ENCODE measurements at places on chromosomes 5 and 9.

DNA sequence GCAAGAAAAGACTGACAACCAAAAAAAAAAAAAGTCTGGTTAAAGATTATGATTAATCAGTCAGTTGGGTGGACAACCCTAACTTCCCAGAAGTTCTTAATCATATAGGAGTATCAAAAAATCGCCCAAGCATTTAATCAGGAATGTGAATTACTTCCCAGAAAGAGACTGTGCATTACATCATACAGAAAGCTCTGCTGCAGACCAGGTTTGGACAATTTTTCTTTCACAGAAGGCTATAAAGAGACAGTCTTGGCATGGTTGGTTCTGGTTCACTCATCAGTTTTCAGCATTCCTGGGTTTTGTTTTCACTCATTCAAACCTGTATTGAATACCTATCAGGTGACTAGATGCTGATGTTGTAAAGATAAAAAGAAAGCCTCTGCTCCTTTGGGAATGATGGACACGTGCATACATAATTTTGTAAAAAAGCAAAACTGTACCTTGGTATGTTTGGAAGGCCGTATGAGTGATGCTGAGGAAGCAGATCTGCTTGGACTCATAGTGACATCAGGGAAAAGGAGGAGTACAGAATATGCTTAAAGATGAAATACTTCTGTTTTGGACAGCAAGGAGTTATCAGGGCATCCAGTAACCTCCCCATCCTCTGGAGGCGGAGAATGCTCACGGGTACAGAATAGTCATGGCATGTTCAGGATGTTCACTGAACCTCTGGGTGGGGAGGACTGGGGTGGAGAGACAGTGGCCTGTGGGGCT is 178.4 kb downstream of the GNA14 start:
- no peak for DNase-seq

DNA sequence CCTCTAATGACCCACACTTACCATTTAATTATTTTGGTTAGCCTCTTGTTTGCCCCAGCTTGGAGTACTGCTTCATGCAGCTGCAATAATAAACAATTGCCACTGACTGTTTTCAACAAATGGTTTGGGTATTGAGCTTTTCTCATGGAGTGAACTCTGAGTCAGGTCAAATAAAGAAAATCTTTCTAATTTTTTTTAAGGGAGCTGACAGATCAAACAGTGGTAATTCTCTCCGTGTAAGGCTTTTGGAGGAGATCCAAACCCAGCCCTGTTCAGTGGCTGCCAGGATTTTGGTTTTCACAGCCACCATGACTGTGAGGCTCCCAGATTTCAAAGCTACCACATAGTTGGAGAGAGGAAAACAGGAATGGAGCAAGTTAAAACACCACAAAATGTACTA is 110.7 kb upstream of the EFNA5 start:
- no peak for DNase-seq

DNA sequence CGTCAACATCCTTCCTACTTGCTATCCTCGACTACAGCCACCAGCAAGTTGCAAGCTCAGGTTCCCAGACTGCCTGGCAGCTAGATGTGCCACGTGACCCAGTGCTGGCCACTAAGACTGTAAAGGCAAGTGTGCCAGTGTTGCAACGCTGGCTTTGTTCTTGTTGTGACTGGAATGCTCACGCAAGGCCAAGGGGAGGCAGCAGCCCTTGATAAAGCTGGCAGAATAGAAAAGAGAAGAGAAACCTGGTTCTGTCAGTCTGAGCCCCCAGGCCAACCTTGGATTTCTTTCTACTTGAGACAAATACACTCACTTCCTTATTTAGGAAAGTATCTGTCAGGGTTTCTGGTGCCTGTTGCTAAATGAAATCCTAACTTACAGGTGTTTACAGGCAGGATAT is 113.0 kb downstream of the KLHL3 start:
- DNase-seq = no peak

GRCh38 chr5:29561564-29561963 is 1631.9 kb upstream of the CDH6 start:
- DNase-seq = no peak

- no peak for DNase-seq
Observed at GRCh38 chr5:95801532-95801931, 21.0 kb downstream of the GLRX start.

GRCh38 chr5:79932510-79933504 is 58.3 kb downstream of the MTX3 start:
- DNase-seq = no peak

DNA sequence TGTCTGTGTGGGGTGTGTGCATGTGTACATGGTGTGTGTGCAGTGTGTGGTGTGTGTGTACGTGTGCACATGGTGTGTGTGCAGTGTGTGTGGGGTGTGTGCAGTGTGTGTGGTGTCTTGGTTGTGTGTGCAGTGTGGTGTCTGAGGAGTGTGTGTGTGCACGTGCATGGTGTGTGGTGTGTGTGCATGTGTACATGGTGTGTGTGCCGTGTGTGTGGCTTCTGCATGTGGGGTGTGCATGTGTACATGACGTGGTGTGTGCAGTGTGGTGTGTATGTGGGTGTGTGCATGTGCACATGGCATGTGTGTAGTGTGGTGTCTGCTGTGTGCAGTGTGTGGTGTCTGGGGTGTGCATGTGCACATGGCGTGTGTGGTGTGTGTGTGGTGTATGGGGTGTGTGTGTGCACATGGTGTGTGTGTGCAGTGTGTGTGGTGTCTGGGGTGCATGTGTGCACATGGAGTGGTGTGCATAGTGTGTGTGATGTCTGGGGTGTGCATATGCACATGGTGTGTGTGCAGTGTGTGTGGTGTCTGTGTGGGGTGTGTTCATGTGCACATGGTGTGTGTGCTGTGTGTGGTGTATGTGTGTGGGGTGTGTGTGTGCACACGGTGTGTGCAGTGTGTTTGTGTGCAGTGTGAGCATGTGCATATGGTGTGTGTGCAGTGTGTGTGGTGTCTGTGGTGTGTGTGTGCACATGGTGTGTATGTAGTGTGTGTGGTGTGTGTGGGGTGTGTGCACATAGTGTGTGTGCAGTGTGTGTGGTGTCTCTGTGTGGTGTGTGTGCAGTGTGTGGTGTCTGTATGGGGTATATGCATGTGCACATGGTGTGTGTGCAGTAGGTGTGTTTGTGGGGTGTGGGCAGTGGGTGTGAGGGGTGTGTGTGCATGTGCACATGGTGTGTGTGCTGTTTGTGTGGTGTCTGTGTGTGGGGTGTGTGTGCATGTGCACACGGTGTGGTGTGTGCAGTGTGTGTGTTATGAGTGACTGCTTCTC is 40.6 kb upstream of the ZNG1F start:
- DNase-seq = no peak

- DNase-seq = no peak
Observed at GRCh38 chr5:100787648-100788047, 115.4 kb downstream of the ST8SIA4 start.

DNA sequence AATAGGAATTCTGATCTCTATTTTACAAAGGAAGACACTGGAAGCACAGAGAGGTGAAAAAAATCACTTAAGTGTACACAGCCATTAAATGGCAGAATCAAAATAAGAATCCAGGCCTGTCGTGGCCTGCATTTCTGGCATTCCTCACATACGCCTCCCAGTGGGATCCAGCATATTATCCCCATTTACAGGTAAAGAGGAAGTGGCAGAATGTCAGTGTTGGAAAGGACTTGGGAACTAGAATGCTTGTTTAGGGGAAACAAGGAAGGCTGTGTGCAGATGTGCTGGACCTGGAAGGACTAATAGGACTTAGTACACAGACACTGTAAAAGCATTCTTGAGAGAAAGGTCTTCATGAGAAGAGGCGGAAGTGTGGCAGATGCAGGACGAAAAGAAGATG is 241.8 kb downstream of the TRIM32 start:
- peak; percentile 63 for DNase-seq

DNA sequence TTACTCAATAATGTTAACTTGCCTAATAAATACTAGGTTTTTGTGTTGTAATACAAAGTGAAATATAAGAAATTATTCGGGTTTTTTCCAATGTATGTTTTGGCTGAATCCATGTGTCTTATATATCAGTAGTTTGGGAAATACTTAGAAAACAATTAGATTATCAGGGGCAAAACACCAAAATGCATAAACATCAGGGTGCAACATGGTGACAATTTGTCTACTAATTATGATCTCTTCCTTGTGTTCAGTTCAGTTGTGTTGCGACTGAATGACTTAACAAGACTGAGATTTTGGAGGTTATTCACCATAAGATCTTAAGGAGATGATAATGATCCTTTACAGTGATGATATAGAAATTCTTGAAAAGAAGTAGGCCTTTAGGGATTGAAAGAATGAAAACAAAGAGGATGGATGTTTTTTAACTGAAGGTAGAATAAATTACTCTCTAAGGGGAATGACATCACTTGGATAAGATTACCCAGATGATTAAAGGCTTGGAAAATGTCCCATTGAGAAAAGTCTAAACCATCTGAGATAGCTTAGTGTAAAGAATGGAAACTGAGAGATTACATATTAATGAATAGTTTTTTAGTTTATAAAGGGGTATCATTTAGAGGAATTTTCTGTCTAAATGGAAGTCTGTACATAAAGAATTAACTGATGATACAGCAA is 415.8 kb downstream of the SPATA31D1 start:
- no peak for DNase-seq

DNA sequence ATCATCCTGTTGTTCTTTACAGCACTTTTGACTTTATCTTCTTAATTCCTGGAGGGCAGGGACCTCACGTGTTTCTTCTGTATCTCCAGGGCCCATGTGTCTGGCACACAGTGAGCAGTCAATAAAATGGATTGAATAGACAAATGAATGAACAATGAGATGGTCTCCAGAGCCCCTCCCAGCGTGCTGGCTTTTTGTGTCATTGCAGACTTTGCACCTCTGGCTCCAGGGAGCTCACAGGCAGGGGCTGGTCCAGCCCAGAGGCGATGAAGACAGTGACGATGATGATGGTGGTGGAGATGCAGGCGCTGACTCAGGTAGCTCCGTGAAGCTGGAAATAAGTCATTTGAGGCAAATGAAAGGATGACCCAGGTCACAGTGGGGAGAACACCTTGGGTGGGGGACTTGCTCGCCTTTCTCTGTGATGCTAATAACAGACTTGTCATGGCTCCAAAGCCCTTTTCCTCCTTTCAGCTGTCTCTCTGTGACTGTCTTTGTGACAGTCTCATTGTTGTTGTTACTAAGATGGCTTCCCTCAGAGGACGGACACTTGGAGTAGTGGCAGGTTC is 30.4 kb upstream of the FABP6 start:
- no peak for DNase-seq

DNA sequence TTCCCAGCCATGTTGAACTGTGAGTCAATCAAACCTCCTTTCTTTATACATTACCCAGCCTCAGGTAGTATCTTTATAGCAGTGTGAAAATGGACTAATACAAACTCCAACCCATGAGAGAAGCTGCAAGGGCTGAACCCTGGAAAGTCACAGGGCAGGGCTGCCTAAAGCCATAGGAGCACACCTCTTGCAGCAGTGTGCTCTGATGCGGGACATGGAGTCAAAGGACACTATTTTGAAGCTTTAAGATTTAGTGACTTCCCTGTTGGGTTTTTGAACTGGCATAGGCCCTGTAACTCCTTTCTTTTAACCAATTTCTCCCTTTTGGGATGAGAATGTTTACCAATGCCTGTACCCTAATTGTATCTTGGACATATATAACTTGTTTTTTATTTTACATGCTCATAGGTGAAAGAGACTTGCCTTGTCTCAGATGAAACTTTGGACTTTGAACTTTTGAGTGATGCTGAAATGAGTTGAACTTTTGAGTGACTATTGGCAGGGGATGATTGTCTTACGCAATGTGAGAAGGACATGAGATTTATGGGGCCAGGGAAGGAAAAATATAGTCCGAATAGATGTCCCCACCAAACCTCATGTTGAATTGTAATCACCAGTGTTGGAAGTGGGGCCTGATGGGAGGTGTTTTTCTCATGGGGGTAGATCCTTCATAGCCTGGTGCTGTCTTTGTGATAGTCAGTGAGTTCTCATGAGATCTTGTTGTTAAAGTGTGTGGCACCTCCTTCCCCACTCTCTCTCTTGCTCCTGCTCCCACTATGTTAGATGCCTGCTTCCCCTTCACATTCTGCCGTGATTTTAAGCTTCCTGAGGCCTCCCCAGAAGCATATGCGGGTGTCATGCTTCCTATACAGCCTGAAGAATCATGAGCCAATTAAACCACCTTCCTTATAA is 159.5 kb upstream of the SPEF2 start:
- DNase-seq = no peak

DNA sequence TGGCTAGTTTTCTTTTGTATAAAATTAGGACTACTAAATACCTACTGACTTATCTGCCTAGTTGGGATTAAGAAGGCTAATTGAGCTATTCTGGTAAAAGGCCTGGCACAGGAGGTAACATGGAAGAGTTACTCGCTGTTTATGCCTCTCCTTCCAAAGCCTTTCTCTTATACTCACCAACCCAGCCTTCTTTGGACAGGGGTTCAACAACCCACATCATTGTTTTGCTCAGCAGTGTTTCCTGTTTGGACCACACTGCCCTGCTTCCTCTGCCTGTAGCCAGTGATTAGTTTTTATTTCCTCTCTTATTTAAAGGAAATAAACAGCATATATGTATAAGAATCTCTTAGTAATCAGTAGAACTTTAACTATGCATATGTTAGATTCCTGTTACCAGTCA is 85.1 kb upstream of the TLX3 start:
- DNase-seq = no peak

- DNase-seq = no peak
Observed at GRCh38 chr9:112032009-112032408, 135.4 kb downstream of the UGCG start.

GRCh38 chr5:78974011-78974410 is 11.1 kb downstream of the ARSB start:
- no peak for DNase-seq

- no peak for DNase-seq
Observed at GRCh38 chr9:119004618-119004990, 364.6 kb downstream of the BRINP1 start.

DNA sequence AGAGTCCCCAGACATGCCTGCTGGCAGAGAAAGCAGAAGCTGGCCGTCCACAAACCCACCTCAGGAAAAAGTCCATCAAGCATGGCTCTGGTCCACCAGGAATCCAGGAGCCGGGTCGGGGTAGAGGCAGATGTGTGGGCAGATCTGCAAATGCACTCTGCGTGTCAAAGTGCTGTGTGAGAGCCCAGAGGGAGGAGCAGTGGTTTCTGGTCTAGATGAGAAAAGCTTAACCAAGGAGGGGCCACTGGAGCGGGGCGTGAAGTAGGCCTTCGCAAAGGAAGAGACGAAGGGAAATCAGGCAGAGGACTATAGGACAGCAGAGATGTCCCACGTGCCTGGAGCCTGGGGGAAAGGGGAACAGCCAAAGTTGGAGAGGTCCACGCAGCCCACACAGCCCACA is 40.0 kb downstream of the TTLL11 start:
- no peak for DNase-seq

GRCh38 chr5:33312571-33313549 is 127.9 kb upstream of the TARS1 start:
- DNase-seq = no peak

- DNase-seq = no peak
Observed at GRCh38 chr9:114382699-114383520, 4.9 kb downstream of the AKNA start.

GRCh38 chr5:5676218-5676617 is 253.7 kb downstream of the ICE1 start:
- no peak for DNase-seq

- no peak for DNase-seq
Observed at GRCh38 chr9:36625006-36625615, 52.4 kb downstream of the MELK start.

Measured in iPS DF 6.9 (cell line).